Osteocyte (in vitro differentiated cells): ENCODE measurements at places on chromosomes 7 and 10.

- no peak for DNase-seq
Measured at GRCh38 chr10:129953119-129954051, 10.7 kb downstream of the EBF3 start.

GRCh38 chr7:75992083-75992755, 2.2 kb downstream of the TMEM120A start:
- DNase-seq = no peak

GRCh38 chr7:7718492-7718891, at the start of gene RPA3:
Gene RPA3, minus strand, starts transcription at chr7:7718607. Its CDS starts 78,189 bp downstream, at chr7:7640418.
- DNase-seq = no peak

DNA sequence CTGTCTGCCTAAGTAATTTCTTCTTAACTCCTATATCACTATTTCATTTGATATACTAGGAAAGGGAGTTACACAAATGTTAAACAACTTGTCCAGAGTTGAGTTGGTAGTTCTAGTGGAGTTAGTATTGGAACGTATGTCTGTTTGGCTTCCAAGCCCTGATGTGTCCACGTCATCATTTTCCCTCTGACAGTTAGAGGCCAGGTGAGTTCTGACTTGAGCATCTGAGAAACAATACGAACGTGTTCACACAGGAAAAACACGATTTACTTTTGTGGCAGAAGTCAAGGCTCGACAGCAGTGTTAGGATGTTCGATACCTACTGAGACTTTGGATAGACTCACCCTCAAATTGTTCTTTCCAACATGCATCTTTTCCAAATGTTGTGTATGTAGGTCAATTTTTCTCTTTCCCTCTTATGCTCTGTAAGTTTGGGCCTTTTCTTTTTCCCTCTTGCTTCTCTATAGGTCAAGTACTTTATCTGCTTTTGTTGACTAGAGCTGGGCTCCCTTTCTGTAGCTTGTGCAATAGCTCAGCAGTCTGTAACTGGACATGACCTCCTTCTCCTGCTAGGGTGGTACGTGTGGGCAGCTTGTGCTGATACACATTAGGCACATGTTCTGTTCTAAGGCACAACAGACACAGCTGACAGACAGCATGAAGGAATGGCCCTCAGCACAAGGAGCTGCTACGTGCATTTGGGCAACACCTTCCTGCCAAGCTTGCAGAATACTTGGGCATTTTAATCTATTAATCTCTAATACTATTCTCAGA, 222.9 kb downstream of the PTEN start:
- no peak for DNase-seq

DNA sequence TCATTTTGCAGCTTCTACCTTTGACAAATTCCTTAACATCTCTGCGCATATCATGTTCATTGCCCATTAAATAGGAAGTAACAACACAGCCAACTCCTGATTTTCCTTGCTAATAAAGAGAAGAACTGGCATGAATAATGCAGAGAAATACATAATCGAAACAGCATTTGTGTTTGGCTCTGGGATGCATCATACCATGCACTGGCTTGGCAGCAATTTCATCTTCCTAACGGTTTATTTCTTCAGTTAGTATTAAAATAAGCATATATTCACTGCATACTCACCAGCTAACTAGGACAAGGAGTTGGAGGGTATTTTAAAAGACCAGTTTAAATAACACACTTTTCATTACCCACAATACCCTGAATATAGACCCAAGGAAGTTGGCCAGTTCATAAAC, 132.5 kb downstream of the ITGA8 start:
- DNase-seq = no peak

DNA sequence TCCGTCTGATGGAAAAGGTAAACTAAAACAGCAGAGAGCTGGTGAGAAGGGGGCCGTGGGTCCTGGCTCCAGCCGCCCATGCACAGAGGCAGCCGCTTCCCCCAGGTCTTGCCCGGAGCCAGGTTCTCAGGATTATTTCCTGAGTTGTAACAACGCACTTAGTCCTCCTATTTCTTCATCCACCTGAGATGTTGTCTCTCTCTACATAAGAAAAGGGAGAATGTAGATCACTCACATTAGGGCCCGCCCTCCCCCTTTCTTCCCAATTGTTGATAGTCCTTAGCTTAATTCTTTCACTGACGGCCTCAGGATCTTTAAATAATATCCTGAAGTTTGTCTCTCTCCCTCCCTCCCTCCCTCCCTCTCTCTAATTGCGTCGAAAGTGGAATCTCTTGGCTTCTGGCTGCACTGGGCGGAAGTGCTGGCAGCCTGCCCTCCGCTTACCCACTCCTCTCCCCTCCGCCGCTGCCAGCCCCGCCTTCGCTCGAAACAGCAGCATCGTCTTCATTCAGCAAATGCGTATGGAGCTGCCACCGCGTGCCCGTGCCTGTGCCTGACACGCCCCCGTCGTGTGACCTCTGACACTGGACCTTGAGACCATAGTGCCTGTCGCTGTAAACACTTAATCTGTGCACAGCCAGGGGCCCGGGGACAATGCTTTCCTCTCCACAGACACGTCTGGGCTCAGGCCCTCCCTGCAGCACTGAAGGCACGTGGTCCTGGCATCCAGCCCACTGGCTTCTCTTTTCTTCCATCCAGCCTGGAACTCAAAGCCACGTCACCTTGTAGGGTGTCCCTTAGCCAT, 174.5 kb upstream of the PPP2R2D start:
- DNase-seq = peak; percentile 77

DNA sequence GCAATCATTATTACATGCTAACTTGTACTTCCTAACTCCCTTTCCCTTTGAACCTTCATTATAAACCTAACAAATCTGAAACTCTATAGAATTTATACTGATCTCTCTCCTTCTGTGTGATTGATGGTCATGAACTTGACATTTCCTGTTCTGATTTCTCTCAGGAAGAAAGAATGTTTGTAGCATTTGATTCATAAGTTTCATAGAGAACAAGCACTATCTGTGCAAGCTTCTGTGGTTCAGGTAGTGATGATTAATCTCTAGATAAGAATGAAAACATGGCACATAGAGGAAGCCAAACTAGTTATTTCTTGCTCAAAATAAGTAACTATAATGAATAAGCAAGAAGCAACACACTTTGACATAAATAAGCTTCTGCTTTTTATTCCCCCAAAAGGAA, 34.2 kb downstream of the TFPI2 start:
- DNase-seq = no peak
